ENCODE measurements at places on chromosomes 3 and 15. TPM values are rescaled to one million over a fixed set of nuclear protein-coding genes. Genes with fewer than 3 reads are reported as not detected.

PRSS50 gene
- not detected for total RNA-seq

ZCWPW2 gene
- total RNA-seq = 0.40 TPM

MAGEL2 gene
- not detected for total RNA-seq

RYR3 gene
- total RNA-seq = not detected

ANKUB1 gene
- total RNA-seq = not detected

NOX5 gene
- 0.07 TPM for total RNA-seq

CTXND1 gene
- not detected for total RNA-seq

MYRIP gene
- total RNA-seq = 11.9 TPM

SOX14 gene
- not detected for total RNA-seq

RHCG gene
- not detected for total RNA-seq

EOMES gene
- total RNA-seq = not detected

UBA7 gene
- total RNA-seq = 41.9 TPM

SLC12A6 gene
- 29.4 TPM for total RNA-seq

ATP13A4 gene
- total RNA-seq = not detected

LDHAL6B gene
- total RNA-seq = not detected

MORF4L1 gene
- 417 TPM for total RNA-seq

ADGRG7 gene
- total RNA-seq = not detected

B3GALNT1 gene
- 13.7 TPM for total RNA-seq

GFM1 gene
- 68.6 TPM for total RNA-seq

CAMK1 gene
- 23.5 TPM for total RNA-seq

THSD4 gene
- 25.4 TPM for total RNA-seq

C15orf40 gene
- 27.9 TPM for total RNA-seq

PLA2G4B gene
- total RNA-seq = 4.0 TPM

SLC28A2 gene
- not detected for total RNA-seq

GABRR3 gene
- total RNA-seq = not detected

SEMA3G gene
- total RNA-seq = 22.6 TPM

WDR93 gene
- not detected for total RNA-seq

GTF2A2 gene
- total RNA-seq = 128 TPM

CCR9 gene
- total RNA-seq = not detected

PML gene
- total RNA-seq = 79.6 TPM

CSPG4 gene
- not detected for total RNA-seq

STX19 gene
- not detected for total RNA-seq

SPATA12 gene
- total RNA-seq = 0.14 TPM

TRA2B gene
- 214 TPM for total RNA-seq

MST1R gene
- 1.5 TPM for total RNA-seq

C2CD4A gene
- total RNA-seq = 1.1 TPM

TICRR gene
- 20.5 TPM for total RNA-seq

ACAD9 gene
- 65.8 TPM for total RNA-seq

CYP1A2 gene
- not detected for total RNA-seq

GCNT3 gene
- not detected for total RNA-seq

All from endothelial cell of umbilical vein (primary cell).